Activated CD4-positive, CD25-positive, alpha-beta regulatory T cell treated with anti-CD3 and anti-CD28 coated beads, Interleukin-2, amount 50 U/mL, for 16 hours (primary cell): ENCODE measurements at places on chromosomes 13 and 19.

DNA sequence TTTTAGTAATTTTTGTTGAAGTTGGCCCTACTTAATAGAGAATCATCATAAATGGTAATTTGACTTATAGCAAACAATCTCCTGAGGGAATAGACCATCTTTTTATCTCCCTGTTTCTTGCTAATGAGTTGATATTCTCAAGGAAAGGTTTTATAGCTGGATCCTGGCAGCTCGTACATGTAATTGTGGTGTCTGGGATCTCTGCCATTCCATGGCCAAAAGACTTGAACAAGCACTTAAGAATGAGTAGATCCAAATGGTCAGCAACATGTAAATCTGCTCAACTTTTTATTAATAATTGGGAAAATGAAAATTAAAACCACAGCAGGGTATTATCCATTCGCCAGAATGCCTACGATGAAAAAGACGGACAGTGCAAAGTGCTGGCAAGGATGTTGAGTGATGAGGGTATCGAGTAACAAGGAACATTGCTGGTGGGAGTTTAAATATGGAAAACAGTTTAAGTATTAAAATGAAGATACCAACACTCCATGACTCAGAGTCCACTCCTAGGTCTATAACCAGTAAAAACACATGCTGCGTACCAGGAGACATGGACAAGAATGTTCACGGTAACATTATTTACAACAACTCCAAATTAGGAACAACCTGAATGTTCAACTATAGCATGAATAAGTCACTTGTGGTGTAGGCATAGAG, 5.1 kb upstream of the GPR18 start:
- no peak for DNase-seq

DNA sequence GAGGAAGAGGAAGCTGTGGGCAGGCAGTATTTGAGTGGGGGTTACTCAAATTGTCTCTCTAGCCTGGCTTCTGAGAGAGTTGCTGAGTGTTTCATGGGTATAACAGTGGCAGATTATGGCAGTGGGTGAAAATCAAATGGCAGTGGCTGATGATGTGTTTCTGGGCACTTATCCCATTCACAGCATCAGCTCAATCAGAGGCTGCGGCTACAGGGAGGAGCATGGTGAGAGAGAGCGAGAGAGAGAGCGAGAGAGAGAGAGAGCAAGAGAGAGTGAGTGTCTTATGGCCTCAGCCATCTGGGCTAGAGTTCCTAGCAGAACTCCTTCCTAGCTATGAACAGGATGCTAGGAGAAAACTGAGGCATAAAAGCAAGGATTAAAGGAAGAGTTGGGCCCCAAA, 178.9 kb downstream of the OLFM4 start:
- no peak for DNase-seq

DNA sequence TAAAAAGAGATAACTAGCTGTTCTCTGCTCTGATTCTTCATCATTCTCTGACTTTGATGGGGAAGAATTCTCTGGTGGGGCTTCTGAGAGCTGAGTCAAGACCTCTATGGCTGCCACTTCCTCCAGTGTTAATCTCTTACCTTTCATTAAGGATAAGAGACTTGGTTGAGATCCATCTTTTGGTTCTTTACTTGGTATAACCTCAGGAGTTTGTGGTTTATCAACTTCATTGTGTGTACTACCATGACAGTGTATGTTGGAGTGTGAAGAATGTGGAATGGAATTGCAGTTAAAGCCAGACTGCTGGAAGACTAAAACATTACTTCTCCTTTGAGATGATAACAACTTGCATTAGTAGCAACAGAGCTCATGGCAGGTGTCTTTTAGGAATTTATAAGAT, 222.0 kb downstream of the SLITRK5 start:
- DNase-seq, result no peak

GRCh38 chr19:7778081-7778480, 15.0 kb downstream of the CLEC4M start:
- no peak for DNase-seq

GRCh38 chr13:50133358-50133953, 118.2 kb downstream of the KCNRG start:
- DNase-seq, result no peak

DNA sequence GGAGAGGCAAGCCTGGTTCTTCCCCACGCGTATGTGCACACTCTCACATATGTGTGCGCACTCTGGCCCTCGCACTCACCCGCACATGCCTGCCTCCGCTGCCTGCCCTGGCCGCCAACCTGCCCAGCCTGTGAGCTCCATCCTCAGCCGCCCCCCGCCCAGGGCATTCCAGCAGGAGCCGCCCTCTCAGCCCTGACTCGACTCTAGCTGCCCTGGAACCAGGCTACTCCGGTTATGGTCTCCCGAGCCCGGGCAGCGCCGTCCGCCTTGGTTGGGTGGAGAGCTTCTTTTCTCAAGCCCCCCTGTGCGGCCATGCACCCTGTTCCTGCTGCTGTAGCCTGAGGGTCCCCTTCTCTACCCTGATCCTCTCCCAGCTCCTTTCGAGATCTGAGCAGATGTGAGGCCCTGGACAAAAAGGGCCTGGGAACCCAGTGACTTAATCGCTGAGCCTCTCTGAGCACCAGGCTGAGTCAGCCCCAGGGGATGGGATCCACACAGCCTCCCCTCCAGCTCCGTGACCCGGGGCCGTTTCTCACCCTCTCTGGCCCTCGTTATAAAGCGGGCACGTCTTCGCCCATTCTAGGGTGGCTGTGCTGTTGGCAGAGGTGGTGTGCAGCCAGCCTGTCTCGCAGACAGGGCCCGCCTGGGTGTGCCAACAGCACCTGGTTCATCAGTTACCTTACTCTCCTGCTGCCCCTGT, 191.5 kb downstream of the TEX29 start:
- no peak for DNase-seq

GRCh38 chr13:21739771-21740170, 68.9 kb downstream of the FGF9 start:
- no peak for DNase-seq

DNA sequence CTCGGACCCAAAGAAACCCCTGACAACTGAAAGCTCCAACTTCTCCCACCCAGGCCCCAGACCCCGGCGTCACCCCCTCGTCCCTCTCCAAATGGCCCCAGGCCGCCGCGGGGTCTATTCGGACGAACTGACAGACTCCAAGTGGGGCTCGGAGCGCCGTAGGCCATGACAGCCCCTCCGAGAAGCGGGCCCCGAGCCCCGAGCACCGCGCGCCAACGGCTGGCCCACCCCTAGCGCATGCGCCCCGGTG, 360 bp downstream of the DDX39A start:
- DNase-seq, result peak; percentile 70

DNA sequence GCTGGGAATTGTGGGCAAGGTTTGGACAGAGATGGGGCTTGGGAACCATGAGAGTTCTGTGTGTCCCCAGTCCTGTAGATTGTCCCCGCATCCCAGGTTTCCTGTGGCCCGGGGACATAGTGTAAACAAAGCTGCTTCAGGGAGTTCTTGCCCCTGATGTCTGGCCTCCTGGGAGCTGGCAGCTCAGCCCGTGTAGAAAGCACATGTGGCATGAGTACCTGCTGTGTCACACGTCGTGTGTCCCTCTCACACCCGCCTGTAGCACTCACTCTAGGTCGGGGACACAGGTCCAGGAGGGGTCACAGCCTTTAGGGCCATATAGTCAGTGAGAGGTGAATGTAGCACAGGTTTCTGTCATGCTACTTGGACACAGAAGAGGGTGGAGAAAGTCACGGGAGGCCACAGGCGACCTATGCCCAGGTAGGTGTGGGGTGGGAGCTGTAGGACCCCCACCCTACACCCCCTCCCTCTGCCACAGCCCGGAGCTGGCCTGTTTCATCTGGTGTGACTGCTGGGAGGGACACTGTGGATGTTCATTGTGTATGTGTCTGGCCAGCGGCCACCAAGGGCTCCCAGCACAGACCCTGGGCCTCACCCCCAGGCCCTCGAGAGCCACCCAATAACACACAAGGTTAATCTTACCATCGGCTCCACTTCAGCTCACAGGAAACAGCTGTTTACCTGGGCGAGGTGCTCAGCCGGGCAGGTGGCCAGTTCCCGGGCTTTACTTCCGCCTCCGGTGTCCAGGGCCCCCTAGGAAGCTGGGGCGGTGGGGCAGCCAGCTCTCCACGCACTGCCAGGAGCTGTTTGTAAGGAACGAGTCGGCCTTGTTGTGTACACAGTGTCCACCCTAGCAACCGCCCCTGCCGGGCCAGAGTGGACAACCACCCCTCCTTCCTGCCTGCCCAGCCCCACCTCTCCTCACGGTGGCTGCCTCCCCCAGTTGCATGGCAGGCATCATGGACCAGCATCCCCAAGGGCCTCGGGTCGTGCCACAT, 49.7 kb downstream of the COMP start:
- DNase-seq, result no peak

DNA sequence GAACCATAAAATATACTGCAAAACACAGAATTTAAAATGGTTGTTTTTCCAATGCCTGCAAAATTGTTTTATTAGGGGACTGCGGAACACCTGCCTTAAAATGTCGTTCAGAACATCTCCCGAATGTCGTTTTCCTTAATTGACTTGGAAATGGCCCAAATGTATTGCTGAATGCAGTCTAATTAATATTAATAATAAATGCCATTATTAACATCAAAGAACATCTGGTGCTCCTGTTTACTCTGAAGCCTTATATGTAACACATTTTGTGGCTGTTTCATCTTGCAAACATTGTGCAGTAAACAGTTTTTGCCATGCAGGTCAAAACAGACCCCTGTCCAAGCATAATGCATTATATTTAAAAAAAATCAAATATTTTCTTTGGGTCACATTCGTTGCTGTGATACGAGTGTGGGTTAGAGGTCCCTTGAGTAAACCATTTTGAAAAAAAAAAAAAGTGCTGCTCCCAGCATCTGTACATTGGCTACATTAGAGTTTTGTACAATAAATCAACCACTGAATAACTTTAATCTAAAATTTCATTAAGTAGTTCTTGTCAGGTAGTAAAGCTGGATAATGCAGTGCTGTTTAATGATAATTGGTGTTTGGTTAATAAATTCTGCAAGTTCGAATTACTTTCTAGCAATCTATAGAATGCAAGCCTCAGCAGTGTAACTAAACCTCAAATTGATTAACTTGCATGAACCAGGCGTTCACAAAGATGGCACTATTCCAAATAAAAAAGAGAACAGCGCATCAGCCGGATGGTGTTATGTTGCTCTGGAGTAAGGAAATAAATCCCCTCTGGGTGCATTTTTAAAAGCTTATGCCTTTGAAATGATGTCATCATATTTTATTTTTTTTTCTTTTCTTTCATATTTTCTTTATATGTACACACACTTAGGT, 140.2 kb downstream of the ZNF536 start:
- no peak for DNase-seq

DNA sequence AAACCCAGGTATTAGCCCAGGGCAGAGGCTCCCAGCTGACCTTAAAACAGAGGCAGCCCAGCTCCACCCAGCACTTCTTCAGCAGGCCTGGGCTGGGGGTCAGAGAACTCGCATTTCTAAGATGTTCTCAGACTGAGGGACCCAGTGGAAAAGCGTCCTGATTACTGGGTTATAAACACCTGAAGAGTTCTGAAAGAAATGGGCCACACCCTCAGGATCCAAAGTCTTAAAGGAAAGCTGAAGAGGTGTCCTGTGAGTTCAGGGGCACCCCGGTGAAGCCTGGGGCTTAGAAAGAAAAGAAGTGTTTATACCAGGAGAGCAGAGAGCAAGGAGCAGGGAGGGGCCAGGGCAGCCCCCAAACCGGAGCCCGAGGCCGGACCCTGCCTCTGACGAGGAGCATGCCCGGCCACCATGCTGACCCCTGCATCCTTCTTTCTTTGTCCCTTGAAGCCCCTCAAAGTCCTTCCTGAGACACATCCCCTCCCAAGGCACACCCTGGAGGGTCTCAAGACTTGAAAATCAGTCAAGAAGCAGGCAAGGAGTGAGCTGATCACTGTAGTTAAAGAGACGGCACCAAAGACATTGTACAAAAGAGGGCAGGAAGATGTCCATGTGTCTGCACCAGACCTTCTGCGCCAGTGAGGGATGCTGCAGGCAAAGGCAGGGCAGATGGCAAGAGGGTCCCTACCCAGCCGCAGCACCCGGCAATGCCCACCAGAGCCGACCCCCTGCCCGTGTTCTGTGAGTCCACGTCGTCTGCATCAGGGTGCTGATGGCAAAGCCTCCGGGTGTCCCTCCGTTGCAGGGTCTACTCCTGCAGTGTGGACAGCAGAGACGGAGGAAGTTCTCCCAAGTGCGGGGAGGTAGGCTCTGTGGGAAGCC, 10.6 kb upstream of the RAB20 start:
- DNase-seq, result no peak

DNA sequence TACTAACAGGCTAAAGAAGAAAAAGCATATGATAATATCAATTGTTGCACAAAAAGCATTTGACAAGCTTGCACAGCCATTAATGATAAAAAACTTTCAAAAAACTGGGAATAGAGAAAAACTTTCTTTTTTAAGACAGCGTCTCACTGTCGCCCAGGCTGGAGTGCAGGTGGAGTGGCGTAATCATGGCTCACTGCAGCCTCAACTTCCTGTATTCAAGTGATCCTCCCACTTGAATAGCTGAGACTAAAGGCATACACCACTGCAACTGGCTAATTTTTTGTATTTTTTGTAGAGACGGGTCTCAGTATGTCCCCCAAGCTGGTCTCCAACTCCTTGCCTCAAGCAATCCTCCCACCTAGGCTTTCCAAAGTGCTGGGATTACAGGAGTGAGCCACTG, 382.8 kb downstream of the TSHZ3 start:
- no peak for DNase-seq

GRCh38 chr19:31314849-31315629, 34.2 kb downstream of the TSHZ3 start:
- DNase-seq, result no peak

DNA sequence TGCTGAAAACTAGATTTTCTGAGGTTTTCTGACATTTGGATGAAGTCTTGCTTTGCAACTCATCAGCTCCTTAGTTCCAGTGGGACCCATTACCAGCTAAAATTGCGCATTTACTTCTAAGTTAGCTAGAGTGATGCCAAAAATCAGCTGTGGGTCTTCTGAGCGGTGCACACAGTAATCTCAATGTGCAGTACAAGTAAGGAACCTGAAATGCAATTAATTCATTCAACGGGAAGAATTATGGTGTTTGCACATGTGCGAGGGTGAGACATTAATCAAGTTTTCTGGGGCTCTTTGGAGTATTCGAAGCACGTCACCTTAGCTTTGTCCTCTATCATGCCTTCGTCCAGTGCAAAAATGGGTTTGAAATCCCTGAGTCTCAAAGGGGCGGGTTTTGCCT, 146.2 kb downstream of the MYO16 start:
- no peak for DNase-seq

- DNase-seq, result no peak
These were observed 36.1 kb upstream of the PEPD start for GRCh38 chr19:33557720-33558119.

DNA sequence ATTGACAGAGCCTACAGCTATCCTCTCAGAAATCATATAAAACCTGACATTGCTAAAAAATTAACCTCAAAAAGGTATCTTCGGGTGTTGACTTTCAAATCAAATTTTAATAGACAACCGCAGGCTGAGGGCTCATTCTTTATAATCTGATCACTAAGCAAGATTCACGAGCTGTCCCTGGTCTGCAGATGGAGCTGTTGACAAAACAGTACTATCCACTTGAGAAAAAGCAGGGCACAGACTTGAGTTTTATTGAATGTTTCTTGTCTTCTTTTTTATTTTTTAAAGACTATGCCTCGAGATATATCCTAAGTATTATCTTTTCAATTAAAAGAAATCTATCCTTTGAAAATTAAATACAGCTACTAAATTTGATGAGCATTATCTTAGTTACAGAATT, 540.5 kb downstream of the PCDH9 start:
- no peak for DNase-seq
